Sigmoid colon (tissue), 7 donors: ENCODE measurements at places on chromosomes 5 and 9. TPM values are rescaled to one million over a fixed set of nuclear protein-coding genes. Genes with fewer than 3 reads are reported as not detected.

GRCh38 chr9:129806061-129806460, 3.1 kb downstream of the TOR1B start:
- no peak for DNase-seq

- no peak for DNase-seq
Observed at GRCh38 chr9:36401897-36402480, 1.9 kb upstream of the RNF38 start.

GRCh38 chr5:109416882-109417281, 7.1 kb upstream of the PJA2 start:
- no peak for DNase-seq

GRCh38 chr9:107513464-107514100, 24.0 kb upstream of the KLF4 start:
- DNase-seq = no peak

DNA sequence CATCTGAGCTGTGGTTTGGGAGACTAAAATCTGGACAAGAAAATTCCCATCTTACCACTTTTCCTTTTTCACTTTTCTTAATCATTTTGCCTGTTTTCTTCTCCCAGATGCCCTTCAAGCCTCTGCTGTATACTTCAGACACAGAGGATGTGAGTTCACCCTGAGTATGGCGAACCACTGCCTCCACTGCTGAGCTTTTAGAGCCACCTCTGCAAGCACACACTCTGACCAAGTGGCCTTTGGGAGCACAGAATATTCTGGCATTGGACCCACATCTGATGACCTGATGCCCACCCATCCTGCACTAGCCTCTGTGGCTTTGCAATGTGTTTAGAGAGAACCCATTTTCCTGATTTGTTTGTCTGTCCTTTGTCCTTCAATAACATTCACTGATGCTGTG, 32.5 kb downstream of the TERT start:
- DNase-seq = no peak

DNA sequence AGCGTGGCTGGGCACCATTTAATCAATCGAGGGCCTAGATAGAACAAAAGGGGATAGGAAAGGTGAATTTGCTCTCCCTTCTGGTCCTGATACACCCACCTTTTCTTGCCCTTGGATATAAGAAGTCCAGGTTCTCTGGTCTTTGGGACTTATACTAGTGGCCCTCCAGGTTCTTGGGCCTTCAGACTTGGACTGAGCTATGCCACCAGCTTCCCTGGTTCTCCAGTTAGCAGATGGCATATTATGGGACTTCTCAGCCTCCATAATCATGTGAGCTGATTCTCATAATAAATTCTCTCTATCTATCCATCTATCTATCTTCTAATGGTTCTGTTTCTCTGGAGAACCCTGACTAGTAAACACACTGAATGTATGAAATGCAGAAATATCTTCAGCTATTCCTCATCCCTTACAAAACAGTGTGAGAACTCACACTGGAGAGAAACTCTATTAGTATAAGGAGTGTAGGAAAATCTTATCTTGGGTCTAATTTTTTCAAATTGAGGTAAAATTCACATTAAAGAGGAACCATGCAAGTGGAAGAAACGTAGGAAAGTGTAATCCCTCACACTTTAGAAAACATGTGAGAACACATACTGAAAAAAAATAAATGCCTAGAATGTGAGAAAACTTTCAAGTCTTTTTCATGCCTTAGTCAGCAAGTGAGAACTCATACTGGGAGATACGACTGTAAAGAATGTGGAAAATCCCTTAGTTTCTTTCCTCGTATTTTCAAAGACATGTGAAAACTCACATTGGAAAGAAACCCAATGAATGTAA, 15.5 kb downstream of the PCDHB15 start:
- no peak for DNase-seq

Gene VLDLR
- total RNA-seq = 10.2 TPM
